Airway epithelial cell (primary cell): ENCODE measurements at places on chromosomes 1 and 21. TPM values are rescaled to one million over a fixed set of nuclear protein-coding genes. Genes with fewer than 3 reads are reported as not detected.

ARHGAP30 gene
- 0.19 and 0.28 TPM in 2 replicates for total RNA-seq

RTCA gene
- total RNA-seq, result 25.3 and 28.6 TPM in 2 replicates

FAM72A gene
- 5.1 and 7.1 TPM in 2 replicates for total RNA-seq

LYPD8 gene
- total RNA-seq, result not detected in 2 replicates

SAMD11 gene
- total RNA-seq, result 0.98 and 1.3 TPM in 2 replicates

ATP1A2 gene
- not detected in 2 replicates for total RNA-seq

SFN gene
- total RNA-seq, result 1,524 and 1,633 TPM in 2 replicates

HIPK1 gene
- total RNA-seq, result 11.6 and 21.6 TPM in 2 replicates

OR2L5 gene
- not detected in 2 replicates for total RNA-seq

FAM78B gene
- total RNA-seq, result not detected in 2 replicates

NHLH1 gene
- total RNA-seq, result not detected in 2 replicates
